Smooth muscle cell of the pulmonary artery (primary cell): ENCODE measurements at places on chromosomes 5 and 9. TPM values are rescaled to one million over a fixed set of nuclear protein-coding genes. Genes with fewer than 3 reads are reported as not detected.

Gene TICAM2
- 4.3 and 4.8 TPM in 2 replicates for total RNA-seq

Gene TMOD1
- 0.69 and 1.1 TPM in 2 replicates for total RNA-seq

Gene FGF1
- total RNA-seq: 4.1 and 10.4 TPM in 2 replicates

Gene SEMA5A
- total RNA-seq: 82.2 and 86.2 TPM in 2 replicates

Gene CDKN2B
- total RNA-seq: 6.0 and 52.4 TPM in 2 replicates

Gene ROPN1L
- total RNA-seq: 0.33 and 0.36 TPM in 2 replicates

Gene C5orf58
- not detected in 2 replicates for total RNA-seq

Gene ASTN2
- 11.7 and 12.0 TPM in 2 replicates for total RNA-seq

Gene DNM1
- 1.9 and 5.8 TPM in 2 replicates for total RNA-seq

Gene PFN3
- not detected in 2 replicates for total RNA-seq

Gene FNIP1
- 42.9 and 49.1 TPM in 2 replicates for total RNA-seq

Gene DMRTA1
- 0.13 and 0.66 TPM in 2 replicates for total RNA-seq

Gene CTNNAL1
- total RNA-seq: 35.9 and 51.8 TPM in 2 replicates

Gene CNTFR
- total RNA-seq: 0.07 TPM in 1 of 2 replicates, not detected in the other

Gene WDR38
- total RNA-seq: not detected in 2 replicates

Gene SSNA1
- 42.6 and 53.3 TPM in 2 replicates for total RNA-seq

Gene HMMR
- 3.6 and 12.8 TPM in 2 replicates for total RNA-seq

Gene ALDOB
- not detected in 2 replicates for total RNA-seq

Gene KCNN2
- total RNA-seq: 0.17 TPM in 1 of 2 replicates, not detected in the other

Gene ZNF189
- 12.6 and 17.5 TPM in 2 replicates for total RNA-seq

Gene CCDC171
- total RNA-seq: 2.2 and 2.4 TPM in 2 replicates

Gene FAM151B
- total RNA-seq: 6.1 and 7.4 TPM in 2 replicates

Gene EPB41L4B
- 0.39 and 0.66 TPM in 2 replicates for total RNA-seq

Gene BTNL3
- not detected in 2 replicates for total RNA-seq

Gene PCDHB8
- total RNA-seq: 0.26 and 1.3 TPM in 2 replicates

Gene GDNF
- total RNA-seq: 0.13 and 0.69 TPM in 2 replicates
